Fibroblast of skin of right biceps (primary cell): ENCODE measurements at places on chromosomes 7 and 10.
A peak's percentile ranks its signal among the peaks of the same experiment; 100 is the strongest.

GRCh38 chr7:141617280-141617679 lies 66.1 kb downstream of the AGK start:
- no peak for DNase-seq

- peak; percentile 43 for DNase-seq
Observed at GRCh38 chr10:114822444-114823076, 980 bp downstream of the FHIP2A start.

DNA sequence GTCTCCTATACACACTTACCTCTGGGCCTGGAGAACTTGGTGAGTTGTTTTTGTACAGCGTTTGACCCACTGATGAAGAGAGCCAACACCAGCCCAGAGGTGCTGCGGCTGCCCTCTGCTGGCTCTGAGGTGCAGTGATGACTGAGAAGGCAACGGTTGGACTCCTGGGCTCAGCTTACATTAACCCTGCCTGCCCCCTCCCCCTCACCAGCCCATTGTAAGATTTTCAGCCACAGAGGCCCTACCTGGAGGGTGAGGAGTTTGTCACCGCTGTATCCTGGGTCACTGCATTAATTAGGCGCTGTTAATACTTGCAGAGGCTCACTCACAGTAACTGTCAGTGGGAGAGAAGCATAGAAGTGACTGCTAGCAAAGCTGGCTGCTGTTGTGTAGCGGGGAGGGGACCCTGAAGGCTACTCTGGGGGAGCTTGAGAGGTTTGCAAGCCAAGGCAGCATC lies 19.0 kb upstream of the ANKRD2 start:
- peak; percentile 71 for DNase-seq

DNA sequence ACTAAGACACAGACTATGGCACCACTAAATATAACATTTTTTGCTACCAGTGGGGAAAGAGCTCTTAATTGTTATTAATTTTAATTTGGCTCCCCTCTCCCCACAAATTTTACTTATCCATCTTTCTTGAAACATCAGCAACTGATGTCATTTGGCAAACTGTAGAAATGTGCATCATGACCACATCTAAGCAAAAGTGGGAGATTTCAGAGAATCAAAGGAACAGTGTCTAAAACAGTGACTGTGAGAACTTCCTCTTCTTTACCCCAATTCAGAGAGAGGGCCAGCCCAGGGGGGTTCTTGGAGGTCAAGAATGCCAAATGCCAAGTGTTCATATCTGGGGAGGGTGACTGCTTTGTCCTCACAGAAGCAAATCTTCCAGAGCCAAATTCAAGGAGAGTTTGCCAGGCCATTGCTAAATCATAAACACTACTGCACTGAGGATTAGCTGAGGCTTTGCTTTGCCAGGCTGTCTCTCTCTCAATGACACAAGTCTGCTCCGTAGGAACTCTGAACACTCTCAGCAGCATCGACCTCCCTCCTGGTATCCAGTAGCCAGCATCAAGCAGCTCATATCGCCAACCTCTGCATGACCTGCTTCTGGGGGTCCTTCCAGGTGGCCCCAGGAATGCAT lies 65.6 kb downstream of the ITIH5 start:
- no peak for DNase-seq

- DNase-seq: peak; percentile 15
Observed at GRCh38 chr7:98314469-98314868, 33.0 kb downstream of the BRI3 start.

DNA sequence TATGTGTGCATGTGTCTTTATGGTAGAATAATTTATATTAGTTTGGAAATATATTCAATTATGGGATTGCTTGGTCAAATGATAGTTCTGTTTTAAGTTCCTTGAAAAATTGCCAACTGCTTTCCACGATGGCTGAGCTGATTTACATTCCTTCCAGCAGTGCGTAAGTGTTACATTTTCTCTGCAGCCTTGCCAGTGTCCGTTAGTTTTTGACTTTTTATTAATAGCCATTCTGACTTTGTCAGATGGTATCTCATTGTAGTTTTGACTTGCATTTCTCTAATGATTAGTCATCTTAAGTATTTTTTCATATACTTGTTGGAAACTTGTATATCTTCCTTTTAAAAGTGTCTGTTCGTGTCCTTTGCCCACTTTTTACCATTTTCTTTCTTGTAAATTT lies 434.2 kb upstream of the POT1 start:
- peak; percentile 42 for DNase-seq

DNA sequence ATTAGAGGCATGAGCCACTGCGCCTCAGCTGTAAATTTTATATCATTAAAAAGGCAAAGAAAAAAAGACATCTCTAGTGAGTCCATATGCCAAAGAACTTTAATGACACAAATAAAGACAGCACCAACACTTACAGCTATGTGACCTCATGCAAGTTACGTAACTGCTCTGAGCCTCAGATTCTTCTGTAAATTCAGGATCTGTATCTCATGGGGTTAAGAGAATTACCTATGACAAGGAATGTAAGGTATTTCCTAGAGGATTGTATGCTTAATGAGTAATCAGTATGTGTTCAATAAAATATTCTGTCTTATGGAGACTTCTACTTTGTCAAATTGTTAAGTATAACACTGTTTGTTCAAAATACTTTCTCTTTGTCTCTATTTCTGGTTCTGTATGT lies 274.0 kb upstream of the GLI3 start:
- peak; percentile 74 for DNase-seq

DNA sequence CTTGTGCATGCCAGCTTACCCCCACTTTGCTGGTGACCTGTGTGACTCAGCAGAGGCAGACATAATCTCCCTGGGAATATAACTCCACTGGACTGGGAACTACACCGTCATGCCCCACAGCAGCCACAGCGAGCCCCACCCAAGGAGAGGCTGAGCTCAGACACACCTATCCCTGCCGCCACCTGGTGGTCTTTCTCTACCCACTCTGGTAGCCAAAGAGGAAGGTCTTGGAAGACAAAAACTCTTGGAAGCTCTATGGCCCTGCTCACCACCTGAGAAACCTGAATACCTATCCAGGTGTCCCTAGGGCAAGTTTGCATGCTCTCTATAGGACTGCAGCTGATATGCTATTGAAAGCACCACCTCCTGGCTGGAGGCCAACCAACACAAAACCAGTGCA lies 48.1 kb downstream of the MYO3A start:
- DNase-seq: no peak

DNA sequence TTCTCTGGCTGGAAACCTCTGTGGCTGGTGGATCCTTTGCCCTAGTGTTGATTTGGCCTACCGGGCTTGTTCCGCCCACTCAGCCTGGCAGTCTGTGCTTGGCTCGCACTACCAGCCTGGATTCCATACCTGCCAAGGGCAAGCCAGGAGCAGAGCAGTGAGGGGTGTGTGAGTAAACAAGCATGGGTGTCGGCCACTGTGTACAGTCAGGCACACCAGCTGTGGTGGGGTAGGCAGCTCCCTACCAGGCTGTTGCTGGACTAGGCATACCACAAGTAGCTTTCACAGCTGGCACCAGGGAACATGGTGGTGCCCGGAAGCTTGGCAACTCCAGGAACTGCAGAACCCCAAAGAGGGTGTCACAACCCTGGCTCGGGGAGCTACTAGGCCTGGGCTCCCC lies 942.9 kb upstream of the LRRN3 start:
- DNase-seq: no peak

DNA sequence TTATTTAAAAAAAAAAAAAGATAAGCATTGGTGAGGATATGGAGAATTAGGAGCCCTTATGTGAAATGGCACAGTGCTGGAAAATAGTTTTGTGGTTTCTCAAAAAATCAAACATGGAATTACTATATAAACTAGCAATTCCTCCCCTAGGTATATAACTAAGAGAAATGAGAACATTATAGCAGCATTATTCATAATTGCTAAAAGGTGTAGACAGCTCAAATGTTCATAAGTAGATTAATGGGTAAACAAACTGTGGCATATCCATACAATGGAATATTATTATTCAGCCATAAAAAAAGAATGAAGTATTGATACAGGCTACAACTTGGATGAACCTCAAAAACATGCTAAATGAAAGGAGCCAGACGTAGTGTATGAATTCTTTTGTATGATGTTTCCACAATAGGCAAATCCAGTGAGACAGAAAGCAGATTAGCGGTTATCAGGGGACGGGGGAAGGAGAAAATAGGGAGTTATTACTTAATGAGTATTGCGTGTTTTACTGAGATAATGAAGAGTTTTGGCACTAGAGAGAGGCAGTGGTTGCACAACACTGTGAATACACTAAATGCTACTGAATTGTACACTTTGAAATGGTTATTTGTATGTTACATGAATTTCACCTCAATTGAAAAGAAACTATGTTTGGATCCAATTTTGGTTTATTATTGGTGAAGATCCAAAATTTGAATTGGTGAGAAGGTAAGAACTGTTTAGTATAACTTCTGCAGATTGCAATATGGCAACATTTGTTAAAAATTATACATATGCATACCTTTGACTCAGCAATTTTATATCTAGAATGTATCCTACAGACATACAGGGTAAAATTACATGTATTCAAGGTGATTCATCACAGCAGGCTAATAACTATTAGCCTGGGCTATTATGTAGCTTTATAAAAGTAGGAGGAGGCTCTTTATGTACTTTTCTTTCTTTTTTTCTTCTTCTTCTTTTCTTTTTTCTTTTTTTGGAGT lies 69.7 kb downstream of the VCL start:
- DNase-seq: peak; percentile 50
